ENCODE measurements at places on chromosomes 6 and 20.

- no peak for DNase-seq
These were observed 109.2 kb upstream of the TMEM170B start for GRCh38 chr6:11428371-11428770.

DNA sequence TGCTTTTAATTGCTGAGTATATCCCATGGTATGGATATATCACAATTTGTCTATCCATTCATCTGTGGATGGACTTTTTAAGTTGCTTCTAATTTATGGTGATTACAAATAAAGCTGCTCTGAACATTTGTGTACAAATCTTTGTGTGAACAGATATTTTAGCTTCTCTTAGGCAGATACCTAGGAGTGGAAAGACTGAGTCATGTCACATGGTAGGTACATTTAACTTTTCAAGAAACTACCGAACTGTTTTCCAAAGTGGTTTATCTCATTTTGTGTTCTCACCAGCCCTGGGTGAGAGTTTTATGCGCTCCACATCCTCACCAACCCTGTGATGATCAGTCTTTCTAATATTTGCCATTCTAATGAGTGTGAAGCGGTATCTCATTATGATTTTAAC, 31.0 kb upstream of the ZNFX1 start:
- no peak for DNase-seq

DNA sequence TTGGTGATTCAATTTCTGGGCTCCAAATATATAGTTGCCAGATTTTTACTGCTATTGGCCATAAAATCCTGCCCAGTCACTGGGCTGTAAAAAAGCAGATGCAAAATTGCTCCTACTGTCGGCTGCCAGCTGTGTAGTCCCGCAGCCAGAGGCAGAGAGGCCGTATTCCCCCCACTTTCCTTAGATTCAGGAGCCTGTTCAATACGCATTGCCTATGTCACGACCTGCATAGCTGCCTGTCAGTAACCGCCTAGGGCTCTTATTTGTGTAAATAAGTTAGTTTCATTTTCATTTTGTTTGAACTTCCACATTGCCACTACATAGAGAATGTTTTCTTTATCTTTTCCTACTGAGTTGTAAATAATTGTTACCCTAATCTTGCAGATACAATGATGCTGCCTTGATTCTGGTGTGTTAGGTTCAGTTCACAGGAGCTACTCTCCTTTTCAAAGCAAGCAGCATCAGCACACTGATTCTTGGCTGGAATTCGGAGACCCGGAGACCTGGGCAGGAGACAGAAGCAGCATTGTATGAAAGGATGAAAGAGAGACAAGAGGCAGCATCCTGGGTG, 46.0 kb upstream of the UST start:
- DNase-seq: no peak

DNA sequence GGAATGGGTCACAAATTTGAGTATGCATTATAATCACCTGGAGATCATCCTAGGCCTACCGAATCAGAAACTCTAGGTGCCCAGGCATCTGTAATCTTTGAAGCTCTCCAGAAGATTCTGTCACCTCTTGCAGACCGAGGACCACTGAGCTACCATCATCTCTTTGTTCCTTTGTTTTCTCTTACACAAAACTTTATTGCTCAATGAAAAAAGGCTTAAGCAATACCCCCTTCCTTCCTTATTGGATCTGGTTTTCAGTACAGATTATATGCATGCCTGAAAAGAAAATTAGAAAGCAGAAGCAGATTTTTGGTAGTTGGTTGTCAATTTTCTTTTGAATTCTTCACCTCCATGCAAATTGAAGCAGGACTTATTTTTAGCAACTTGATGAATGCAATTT, 31.3 kb downstream of the STX11 start:
- DNase-seq: no peak

DNA sequence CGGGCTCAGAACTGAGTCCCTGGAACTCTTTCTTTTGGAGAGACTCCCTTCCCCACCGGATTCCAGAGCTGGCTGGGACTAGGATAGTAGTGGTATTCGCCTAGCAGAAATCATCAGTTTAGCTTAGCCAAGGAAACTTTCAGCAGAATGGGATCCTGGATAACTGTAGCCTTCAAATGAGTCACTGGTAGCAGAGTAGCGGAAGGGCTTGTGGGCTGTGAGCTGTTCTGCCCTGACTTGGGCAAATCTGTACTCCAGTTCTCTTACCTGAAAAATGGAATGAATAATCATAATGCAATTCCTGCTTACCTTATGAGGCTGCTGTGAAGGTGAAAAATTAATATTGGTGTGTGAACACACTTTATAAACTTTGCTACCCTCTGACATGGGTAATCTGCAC, 244.3 kb upstream of the CHD6 start:
- no peak for DNase-seq

Measured in erythroblast (primary cell).